NCI-H2029 treated with DMSO at 0.1 percent for 48 hours (cell line): ENCODE measurements at places on chromosomes 5 and 9.

GRCh38 chr5:67619235-67619634 lies 422.6 kb upstream of the CD180 start:
- DNase-seq: no peak

DNA sequence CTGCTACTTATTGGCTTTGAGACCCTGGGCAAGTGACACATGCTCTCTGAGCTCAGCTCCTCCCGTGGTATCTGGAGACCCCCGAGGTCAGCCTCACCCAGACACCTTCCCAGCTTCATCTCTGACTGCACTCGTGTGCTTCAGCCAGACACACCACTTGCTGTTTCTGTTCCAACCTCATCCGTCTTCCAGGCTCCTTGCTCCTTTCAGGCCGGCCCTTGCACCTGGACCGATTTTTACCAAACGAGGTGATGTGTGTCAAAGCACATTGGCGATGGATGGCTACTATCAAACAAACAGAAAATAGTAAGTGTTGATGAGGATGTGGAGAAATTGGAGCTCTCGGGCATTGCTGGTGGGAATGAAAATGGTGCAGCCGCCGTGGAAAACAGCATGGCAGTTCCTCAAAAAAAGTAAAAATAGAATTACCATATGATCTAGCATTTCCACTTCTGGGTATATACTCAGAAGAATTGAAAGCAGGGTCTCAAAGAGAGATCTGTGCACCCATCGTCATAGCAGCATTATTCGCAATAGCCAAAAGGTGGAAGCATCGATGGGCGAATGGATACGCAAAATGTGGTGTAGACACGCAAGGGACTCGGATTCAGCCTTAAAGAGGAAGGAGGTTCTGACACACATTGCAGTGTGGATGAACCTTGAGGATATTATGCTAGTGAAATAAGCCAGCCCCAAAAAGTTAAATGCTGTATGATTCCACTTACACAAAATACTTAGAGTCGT lies 96.1 kb upstream of the IER5L start:
- no peak for DNase-seq

- no peak for DNase-seq
Measured at GRCh38 chr5:60883229-60883628, 39.2 kb upstream of the ELOVL7 start.

- DNase-seq: no peak
Measured at GRCh38 chr5:96984506-96985192, 48.8 kb downstream of the LNPEP start.

DNA sequence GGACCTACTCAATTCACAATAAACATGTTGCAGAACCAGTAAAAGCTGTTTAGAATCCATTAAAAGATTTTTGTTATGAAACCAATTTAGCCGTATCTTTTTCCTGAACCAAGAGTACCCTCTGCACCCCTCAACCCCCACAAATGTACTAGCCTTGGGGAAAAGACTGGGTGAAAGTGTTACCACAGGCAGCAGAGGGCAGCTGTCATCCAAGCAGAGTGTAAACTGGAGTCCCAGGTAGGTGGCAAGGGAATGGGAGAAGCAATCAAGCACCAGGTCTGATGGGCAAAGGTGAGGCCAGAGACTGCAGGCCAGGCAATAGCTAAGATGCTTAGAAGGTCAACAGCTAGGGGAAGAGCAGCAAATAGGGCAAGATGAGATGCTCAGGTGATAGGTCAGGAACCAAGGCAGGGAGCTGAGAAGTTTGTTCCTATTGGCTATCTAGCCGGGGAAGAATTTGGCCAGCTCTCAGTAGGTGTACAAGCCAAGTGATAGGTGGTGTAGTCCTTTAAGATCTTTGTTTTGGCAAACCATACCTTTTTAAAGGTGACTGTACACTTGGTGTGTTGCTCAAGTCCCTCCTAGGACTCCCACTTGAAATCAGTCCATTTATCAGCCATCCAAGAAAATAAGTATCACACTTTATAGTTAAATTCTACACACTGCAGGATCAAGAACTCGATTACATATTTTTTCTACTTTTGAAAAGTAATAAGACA lies 77.8 kb upstream of the CCDC112 start:
- no peak for DNase-seq

- no peak for DNase-seq
Measured at GRCh38 chr5:62483556-62483955, 71.0 kb downstream of the IPO11 start.

- no peak for DNase-seq
Measured at GRCh38 chr5:88782571-88782970, 100.4 kb downstream of the MEF2C start.

DNA sequence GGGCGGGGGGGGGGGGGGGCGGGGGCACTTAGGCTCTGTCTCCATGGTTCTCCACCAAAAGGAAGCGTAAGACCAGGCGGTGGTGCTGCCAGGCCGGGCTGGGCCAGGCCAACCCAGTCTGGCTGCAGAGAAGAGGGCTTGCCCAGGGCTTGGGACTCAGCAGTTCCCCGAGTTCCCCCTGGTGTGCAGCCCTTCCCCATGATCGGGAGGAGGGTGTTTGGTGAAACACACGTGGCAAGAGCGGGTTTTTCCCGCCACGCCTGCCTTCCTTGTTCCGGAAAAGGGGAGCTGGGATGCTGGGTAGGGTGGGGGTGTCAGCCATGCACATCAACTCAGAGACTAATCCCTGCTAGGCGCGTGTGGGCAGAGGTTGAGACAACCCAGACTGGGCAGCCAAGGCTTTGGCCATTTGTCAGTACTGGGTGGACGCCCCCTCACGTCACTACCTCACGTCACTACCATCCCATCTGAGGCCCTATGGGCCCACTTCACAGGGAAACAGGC lies 32.9 kb downstream of the PRRX2 start:
- DNase-seq: no peak

DNA sequence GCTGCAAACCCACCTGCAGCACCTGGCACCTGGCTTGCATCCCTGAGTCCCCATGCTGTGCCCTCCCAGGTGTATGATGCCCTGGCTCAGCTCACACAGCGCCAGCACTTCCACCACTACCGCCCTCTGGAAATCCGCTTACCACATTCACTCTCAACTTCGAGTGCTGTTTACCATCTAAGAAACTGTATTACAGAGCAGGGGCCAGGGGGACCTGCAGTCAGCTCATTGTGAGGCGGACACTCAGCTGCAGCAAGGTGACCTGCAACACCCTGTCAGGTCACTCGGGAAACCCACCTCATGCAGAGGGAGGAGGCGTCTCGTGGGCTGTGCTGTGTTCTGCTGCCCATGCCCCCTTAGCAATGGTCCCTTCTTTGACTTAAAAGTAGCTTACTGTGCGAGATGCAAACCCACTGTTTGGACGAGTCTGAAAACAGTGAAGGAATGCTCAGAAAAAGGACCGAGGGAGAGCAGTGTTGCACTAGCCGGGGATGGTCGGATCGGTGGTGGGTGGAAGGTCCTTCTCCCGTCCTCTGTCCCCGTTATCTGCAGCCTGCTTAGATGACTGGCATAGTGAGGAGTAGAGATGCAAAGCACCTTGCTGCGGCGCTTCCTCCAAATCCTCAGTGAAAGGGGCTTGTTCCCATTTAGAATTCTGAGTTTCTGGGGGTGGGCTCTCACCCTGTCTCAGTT lies 55.2 kb upstream of the CTSL start:
- peak; percentile 18 for DNase-seq

DNA sequence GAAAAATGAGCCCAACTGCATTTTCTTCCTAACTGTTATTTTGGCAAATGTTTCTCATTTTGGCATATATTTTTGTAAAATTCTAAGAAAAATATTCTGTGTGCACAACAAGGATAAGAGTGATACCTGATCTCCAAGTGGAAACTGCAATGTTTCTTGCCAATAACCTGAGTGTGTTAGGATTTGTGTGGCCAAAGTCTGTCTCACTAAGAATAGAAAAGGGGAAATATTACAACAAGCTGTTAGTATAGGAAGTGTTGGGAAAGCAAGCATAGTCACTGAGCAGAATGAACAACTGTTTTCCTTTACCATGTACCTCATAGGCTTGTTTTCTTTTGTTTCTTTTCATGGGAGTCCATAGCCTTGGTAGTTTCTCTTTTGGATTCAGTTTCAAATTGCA lies 624.2 kb downstream of the MTRR start:
- DNase-seq: no peak

DNA sequence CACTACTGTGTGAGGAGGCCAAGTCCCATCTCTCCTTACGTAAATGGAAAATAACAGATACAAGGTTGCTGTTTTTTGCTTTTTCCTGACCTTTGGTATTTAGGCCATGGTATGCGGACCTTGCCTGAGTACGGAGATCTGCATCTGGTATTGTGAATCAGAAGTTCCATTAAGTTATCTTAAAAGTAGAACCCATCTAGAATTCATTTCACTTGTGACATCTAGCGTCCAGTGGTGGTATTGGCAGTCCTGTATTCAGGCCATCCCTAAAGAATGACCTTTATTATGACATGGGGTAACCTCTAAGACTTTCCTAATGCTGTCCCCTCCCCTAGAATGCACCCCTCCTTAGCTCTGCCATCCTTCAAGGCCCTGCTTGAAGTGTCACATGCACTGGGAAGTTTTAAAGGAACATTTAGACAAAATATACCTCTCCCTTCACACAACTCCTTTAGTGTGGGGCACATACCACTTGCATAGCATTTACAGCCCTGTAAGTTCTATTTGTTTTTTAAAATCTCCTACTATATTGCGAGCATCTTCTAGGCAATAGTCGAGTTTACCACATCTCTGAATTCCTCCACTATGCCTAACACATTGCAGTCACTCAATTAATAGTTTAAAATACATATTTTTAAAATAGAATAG lies 1.9 kb upstream of the SPDL1 start:
- peak; percentile 25 for DNase-seq

DNA sequence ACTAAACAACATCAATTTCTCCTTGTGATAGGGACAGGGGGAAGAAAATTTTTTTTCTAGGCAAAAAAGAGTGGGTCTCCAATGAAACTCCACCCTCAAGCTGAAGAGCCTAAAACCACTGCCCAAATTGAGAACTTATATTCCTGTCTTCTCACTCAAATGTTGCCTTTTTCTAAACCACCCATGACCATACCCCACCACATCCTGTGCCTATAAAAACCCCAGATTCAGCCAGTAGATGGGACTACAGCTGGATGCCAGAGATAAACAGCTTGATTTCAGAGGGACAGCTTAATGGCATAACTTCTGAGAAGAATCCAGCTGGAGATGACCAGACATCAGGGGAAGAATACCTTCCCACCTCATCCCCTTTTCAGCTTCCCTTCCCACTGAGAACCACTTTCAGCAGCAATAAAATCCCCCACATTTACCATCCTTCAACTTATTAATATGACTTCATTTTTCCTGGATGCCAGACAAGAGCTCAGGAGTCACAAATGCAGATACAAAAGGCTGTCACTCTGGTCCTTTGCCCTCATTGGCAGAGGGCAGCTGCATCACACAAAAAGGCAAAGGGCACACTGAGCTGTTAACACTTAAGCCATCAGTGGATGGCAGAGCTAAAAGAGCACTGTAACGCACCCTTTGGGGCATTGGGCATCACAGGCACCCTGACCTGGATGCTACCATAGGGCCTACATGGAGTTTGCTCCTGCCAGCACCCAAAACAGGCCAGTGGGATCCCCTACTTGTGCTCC lies 972.5 kb upstream of the CTNND2 start:
- DNase-seq: no peak

- DNase-seq: no peak
Measured at GRCh38 chr5:161273410-161273809, 273.1 kb downstream of the GABRB2 start.

GRCh38 chr9:137269231-137269772 lies 8.2 kb upstream of the TOR4A start:
- DNase-seq: peak; percentile 18

DNA sequence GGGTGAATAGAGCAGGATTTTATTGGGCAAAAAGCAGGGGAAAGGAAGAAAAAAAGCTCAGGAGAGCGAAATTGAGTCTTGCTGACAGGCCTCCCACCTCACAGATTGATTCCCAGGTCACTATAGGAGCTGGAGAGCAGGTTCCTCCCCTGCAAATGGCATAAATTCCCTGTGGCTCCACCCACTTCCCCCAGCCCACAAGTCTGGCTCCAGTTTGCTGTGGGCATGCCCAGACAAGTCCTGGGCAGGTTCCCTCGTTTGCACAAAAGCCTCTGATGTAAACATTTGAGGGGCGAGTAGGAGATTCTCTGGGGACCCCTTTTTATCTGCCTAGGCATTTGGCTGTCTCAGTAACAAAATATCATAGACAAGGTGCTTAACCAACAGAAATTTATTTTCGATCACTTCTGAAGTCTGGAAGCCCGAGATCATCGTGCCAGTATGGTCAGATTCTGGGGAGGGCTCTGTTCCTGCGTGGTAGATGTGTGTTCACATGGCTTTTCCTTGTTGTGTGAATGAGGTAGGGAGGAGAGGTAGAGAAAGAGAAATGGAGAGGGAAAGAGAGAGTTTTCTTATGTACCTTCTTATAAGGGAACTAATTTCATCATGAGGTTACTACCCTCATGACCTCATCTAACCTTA lies 614.5 kb downstream of the MAT2B start:
- DNase-seq: no peak

DNA sequence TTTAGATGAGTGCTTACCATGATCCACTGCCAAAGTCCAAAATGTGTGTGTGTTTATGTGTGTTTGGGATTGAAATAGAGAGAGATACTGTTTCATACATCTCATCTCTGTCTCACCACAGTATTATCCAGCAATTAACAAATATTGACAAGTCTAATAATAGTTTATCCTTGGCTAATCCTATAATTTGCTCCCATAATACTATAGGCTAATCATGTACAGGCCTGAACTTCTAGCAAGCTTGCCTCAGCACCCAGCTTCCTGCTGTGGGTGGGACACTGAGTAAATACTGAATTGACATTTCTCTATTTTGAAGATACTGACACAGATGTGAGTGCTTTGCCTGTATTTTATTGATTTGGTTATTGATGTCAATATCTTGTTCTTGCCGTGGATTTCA lies 35.3 kb upstream of the KCNV2 start:
- DNase-seq: no peak

DNA sequence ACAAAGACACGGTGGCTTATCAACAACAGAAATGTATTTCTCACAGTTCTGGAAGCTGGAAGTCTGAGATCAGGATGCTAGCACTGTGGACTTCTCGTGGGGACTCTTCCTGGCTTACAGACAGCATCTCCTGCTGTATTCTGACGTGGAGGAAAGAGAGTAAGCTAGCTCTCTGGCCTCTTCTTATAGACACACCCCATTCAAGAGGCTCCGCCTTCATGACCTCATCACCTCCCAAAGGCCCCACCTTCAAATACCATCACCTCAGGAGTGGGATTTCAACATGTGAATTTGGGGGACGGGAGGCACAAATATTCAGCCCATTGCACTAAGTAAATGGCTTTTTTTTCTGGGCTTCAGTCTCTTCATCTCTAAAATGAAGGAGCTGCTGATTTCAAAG lies 27.6 kb downstream of the KCNMB1 start:
- DNase-seq: no peak

DNA sequence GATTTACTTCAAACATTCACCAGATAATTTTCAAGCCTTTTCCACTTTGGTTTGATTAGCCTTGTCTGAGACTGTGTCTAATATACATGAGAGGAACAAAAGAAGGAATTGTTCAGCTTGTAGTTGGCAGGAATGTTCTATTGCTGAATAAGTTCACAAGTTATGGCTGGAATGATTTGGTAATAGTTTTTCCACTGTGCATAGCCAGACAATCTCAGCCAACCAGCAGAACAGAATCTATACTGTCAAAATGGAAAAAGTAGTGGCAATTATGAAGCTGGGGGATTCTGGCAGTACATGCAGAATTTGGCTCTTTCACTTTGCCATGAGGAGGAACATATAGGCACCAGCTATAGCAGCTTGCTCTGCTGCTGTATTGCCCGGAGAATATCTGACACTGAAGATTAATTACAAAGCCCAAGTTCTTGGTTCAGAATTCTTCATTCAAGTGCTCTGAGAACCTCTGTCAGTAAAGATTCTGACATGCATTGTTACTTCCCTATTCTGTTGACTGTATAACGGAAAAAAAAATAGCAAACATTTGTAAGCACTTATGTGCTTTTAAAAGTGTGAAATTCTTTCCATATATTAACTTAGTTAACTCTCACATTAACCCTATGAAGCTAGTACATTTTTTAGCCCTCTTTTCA lies 150.6 kb downstream of the PRR16 start:
- DNase-seq: no peak
